Stimulated activated effector memory CD8-positive, alpha-beta T cell treated with anti-CD3 and anti-CD28 coated beads, Interleukin-12 subunit alpha, Interleukin-12 subunit beta, amount 100 ng/mL, for 72 hours (primary cell): ENCODE measurements at places on chromosomes 2 and 18.

DNA sequence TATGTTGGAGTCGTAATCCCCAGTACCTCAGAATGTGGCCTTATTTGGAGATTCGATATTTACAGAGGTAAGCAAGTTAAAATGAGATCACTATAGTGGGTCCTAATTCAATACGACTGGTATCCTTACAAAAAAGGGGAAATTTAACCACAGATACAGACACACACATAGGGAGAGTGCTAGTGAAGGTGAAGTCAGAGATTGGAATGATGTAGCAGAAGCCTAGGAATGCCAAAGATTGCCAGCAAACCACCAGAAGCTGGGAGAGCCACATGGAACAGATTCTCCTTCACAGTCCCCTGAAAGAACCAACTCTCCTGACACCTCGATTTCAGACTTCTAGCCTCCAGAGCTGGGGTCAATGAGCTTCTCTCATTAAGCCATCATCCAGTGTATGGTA is 17.7 kb upstream of the ACTR3 start:
- DNase-seq, result no peak

- DNase-seq, result no peak
These were observed 34.7 kb upstream of the ALPP start for GRCh38 chr2:232343821-232344220.

GRCh38 chr2:110885256-110885655 is 152.9 kb downstream of the ACOXL start:
- no peak for DNase-seq

- DNase-seq, result no peak
These were observed 101.2 kb downstream of the KCNS3 start for GRCh38 chr2:17979707-17980106.

GRCh38 chr2:69272803-69273471 is 114.1 kb downstream of the GFPT1 start:
- no peak for DNase-seq

DNA sequence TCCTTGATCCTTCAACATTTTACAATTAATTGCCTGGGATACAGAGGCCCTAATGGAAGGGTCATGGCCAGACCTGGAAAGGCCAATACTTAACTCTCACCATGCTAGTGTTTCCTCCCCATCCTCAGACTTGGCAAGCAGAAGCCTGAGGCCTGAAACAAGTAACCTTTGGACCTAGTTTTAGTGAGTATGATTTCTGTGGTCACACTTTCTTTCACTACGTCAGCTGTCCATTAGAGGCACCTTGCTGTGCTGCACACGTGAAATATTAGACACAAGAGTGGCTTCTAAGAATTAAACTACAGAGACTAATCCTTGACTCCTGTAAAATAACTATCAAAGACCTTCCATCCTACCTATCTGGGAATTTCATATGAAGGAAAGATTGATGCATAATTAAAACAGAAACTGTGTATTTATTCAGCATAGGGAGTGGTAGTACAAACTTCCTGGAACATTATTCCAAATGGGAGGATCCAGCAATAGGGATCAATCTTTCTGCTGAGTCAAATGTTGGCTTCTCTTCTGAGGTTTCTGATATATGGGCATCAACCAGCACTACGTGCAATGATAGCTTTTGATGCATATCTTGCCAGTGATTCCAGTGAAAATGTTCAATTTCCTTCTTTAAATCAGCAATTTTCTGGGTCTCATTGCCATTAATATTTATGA is 249.7 kb downstream of the IKZF2 start:
- no peak for DNase-seq

DNA sequence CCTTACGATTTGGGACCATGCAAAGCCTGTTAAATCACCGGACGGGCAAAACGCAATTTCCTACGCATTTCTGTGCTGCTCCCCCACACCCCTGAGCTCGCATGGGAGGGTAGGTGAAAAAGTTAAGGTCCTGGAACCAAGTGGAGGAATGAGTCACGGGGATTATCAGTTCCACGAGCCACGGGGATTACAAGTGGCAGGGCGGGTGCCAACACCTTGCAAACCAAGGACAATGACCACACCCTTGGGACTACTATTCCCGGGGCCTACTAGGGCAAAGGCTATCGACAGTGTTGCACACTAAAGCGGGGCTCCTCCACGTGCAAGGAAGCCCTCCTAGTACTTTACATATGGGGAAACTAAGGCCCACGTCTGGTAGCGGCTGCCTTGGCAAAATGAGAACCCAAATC is 447 bp downstream of the RETSAT start:
- no peak for DNase-seq

DNA sequence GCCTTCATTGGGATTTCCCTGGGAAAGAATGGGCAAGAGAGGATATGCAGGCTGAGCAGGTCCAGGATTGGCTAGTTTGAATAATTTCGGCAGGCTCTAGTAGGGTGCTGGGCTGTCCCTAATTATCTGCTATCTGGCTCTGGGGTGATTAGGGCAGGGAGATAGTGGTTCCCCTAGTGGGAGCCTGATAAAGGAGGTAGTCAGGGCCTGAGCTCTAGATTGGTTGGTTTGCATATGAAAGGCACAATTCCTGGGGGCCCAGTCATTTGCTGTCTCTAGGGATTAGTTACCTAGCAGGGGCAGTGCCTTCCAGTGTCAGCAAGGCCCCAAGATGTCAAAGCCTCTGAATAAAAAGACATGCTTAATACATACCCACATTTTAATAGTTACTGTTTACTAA is 690.1 kb upstream of the KLHL29 start:
- no peak for DNase-seq

- no peak for DNase-seq
These were observed 72.9 kb downstream of the TMX3 start for GRCh38 chr18:68642003-68642402.

DNA sequence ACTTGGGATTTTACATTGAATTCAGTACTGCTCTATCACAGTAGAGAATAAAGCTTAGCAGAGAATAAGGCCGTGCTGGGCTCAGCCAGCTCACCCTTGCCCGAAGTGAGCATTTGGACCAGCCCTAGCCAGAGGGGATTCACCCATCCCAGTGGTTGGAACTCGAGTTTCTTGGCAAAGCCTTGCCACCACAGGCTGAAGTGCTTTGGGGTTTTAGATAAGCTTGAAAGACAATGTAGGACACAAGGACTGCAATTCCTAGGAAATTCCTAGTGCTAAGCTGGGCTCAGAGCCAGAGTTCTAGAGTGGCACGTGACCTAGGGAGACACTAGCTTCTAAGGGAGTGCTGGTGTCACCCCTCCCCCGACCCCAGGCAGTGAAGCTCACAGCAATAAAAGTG is 28.0 kb downstream of the SERPINB11 start:
- no peak for DNase-seq

DNA sequence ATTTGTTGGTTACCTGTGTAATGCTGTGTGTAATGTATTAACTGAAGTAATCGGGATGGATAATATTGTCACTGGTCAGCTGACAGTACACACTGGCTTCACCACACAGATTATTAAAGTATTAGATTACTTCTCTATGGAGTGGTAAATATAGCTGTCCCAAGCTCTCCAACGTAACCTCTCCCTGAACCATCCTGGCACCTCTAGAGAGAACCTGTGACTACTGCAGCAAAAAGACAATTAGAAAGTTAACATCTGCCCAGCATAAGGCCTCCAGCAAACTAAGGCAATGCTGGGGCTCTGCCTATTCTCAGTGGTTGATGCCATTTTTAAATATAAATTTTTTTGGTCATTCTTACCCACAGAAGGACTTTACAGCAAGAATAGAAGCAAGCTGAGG is 351.3 kb downstream of the GPD2 start:
- no peak for DNase-seq

GRCh38 chr18:50388988-50389387 is 14.1 kb downstream of the SKA1 start:
- DNase-seq, result no peak

- DNase-seq, result no peak
These were observed 12.0 kb downstream of the LIPG start for GRCh38 chr18:49573835-49574234.

- no peak for DNase-seq
These were observed 441.5 kb upstream of the TNP1 start for GRCh38 chr2:217301142-217301925.

DNA sequence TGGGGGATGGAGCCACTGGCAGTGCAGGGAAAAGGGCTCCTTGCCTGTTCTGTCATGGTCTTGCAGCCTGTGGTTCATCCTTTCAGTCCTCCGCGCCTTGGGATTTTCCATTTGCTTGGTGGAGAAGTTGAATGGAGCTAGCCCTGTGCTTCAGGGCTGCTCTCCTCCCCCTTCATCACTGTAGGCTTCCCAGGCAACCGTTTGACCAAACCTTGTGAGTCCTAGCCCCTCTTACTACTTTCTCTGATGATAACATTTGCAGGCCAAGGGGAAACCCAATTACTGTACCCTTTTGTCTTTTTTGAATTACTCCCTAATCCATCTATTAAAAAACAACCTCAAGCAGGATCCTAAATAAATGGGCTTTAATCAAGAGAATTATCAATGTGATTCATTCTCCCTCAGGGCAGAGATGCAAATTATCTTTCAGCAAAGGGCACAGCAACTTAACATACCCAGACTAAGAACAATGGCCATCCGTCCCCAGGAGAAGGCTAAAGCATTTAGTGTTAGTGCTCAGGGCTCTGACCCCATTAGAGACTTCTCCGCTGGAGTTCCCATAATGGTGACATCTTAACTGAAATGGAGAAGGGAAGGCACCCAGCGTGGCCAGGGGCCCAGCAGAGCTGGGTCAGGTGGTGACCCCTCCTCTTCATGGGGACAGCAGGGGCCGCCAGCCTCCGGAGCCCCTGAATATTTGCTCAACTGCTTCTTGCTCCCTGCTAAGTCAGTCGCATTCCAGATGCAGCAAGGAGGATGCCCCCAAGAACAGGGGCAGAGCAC is 40.7 kb downstream of the RHOB start:
- DNase-seq, result no peak

GRCh38 chr18:58102875-58103274 is 58.8 kb downstream of the NEDD4L start:
- no peak for DNase-seq

GRCh38 chr2:192288295-192288694 is 93.6 kb upstream of the TMEFF2 start:
- DNase-seq, result no peak

- no peak for DNase-seq
These were observed 127.3 kb downstream of the HDAC4 start for GRCh38 chr2:239273280-239274234.

- DNase-seq, result no peak
These were observed 87.8 kb upstream of the BCL2L11 start for GRCh38 chr2:111032721-111033429.

- DNase-seq, result no peak
These were observed 86.7 kb downstream of the NRP2 start for GRCh38 chr2:205768815-205769494.

DNA sequence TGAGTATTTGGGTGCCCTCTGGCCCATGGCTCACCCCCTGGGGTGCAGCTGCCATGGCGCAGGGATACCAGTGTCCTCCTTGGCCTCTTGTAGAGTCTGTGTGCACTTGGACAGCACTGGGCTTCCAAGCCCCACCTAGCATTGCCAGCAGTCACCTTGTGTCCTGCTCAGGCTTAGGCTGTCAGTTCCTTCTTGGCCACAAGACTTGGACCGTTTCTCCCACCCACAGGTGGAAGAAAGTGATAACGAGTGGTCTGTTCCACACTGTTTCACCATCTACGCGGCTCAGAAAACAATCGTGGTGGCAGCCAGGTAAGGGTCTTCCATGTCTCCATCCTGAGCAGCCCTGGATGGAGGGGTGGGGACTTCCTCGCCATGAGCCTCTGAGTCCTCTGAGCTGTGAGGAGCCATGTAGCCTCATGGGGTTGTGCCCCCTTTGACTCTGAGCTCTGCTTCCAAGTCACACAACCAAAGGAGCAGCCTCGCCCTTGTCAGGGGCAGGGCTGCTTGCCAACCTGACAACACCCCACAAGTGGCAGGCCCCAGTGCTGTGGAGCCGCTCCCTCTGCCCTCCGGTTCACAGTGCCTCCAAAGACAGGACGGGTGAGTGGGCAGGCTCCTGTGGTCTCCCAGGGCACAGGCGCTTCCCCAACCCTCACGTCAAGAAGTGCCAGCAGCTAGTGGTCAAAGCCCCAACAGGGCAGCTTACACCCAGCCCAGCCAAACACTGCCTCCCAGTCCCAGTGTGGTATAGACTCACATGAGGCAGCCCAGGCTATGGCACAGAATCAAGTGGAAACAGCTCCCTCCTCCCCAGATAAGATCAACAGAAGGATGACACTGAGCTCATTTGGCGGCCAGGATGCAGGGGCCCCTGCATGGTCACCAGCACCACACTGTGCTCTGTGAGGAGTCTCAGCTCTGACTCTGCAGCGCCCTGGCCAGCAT is 18.4 kb downstream of the STK25 start:
- DNase-seq, result no peak

- peak; percentile 18 for DNase-seq
These were observed 479 bp downstream of the RAB11FIP5 start for GRCh38 chr2:73112026-73112912.

DNA sequence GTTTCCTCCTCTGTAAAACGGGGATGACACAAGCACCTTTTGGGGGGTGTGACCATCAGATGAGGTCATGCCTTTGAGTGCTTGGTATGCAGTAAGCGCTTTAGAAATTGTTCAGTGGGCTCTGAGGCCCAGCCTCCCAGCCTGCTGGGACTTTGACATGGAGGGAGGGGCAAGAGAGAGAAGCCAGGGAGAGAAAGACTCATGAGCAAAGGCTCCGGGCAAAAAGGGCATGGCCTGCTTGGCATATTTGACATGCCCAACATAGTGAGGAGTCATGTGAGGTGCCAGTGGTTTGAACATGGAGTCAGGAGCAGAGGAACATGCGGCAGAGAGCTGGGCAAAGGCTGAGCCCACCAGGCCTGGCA is 14.0 kb downstream of the TNS1 start:
- no peak for DNase-seq

DNA sequence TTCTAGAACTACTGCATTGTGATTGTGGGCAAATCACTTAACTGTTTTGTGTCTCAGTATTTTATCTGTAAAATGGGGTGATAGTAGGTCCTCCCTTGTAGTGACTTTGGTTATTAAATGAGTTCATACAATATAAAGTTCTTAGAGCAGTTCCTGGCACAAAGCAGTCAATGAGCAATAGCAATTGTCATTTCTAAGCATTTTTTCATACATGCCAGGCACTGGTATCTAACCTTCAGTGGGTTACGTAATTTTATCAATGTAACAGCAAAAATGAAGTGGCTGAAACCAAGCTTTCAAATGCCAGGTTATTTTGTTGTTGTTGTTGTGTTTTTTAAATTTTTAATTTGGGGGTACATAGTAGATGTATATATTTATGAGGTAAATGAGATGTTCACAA is 401.9 kb downstream of the MEIS1 start:
- DNase-seq, result no peak

- peak; percentile 46 for DNase-seq
These were observed 286.2 kb upstream of the EPAS1 start for GRCh38 chr2:46010925-46011490.

DNA sequence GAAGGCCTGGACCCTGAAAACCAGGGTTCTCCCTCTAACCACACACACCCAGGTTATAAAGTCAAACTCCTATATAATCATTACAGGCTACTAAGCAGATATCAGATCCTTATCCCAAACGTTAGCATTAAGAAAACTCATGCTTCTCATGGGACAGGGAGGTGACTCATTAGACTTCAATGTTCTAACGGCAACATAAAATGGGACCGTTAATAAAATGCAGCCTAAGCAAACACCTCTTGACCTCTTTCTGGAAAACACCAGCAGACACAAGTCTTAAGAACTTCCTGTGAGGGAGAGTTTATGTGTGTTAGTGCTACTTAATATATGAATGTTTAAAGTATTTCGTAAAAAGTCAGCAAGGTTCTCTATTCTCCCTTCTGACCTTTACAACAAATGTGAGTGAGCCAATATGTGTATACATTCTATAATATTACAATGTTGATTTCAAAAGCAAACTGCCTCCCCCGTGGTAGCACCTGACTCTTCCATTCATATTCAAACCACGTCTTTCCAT is 31.7 kb downstream of the LPIN2 start:
- DNase-seq, result no peak

- no peak for DNase-seq
These were observed 68.8 kb upstream of the ZNF397 start for GRCh38 chr18:35172009-35172408.
